ENCODE measurements at places on chromosomes 7 and 10.

- DNase-seq: no peak
These were observed 77.7 kb downstream of the WDFY4 start for GRCh38 chr10:48762064-48763042.

- DNase-seq: no peak
These were observed 46.2 kb downstream of the COL13A1 start for GRCh38 chr10:69847883-69848282.

DNA sequence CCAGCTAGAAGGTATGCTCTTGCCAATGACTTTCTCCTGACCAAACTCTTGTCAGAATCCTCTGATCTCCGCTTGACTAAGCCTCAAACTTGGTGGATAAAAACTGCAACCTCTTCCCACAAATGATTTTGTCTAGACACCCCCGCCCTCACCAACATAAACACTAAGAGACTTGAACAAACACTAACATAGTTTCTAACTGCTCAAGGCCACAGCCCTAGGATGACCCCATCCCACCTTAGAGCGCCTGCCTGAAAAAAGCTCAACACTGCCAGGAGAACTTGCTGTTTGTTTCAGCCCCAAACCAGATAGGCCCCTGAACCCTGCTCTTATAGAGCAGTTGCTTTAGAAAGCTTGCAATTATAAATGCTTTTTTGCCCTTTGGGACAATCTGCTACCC is 71.8 kb downstream of the LRRN3 start:
- DNase-seq: no peak

GRCh38 chr10:19491166-19491565 is 325.1 kb upstream of the PLXDC2 start:
- DNase-seq: no peak

DNA sequence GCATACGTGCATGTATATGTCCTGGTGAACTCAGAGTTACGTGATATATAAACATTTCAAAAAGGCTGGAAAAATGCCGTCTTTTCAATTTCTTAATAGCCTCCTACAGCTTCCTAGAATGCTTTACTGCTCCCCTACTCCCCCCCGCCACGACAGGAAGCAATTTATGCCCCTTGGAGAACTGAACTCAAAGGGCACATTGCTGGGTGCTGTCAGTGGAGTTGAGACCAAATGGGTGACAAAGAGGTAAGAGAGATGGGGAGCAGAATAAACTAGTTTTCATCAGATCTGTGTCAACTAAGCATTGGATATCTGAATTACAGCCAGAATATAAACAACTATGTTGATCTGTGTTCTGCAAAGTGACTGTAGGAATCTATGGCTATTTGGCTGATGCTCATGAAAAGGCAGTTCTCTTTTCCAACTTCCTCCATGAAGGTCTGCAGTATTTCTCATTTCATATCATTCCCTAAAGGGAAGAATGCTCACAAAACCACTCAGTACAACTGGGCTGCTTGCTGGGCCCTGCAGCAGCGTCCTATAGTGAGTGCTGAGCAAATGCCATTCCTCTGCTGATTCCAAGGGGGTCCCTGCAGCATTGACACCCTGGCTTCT is 171.3 kb upstream of the HPS1 start:
- no peak for DNase-seq

DNA sequence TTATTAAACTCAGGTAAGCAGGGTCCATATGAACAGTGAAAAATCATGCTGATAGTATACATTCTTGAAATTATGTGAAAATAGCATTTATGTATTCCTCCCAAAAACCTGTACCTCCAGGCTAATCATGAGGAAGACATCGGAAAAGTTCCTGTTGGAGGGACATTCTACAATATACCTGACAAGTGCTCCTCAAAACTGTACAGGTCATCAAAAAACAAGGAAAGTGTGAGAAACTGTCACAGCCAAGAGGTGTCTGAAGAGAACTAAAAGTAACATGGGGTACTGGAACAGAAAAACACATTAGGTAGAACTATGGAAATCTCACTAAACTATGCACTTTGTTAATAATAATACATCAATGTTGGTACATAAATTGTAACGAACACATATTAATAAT is 326.7 kb downstream of the CRPPA start:
- no peak for DNase-seq

DNA sequence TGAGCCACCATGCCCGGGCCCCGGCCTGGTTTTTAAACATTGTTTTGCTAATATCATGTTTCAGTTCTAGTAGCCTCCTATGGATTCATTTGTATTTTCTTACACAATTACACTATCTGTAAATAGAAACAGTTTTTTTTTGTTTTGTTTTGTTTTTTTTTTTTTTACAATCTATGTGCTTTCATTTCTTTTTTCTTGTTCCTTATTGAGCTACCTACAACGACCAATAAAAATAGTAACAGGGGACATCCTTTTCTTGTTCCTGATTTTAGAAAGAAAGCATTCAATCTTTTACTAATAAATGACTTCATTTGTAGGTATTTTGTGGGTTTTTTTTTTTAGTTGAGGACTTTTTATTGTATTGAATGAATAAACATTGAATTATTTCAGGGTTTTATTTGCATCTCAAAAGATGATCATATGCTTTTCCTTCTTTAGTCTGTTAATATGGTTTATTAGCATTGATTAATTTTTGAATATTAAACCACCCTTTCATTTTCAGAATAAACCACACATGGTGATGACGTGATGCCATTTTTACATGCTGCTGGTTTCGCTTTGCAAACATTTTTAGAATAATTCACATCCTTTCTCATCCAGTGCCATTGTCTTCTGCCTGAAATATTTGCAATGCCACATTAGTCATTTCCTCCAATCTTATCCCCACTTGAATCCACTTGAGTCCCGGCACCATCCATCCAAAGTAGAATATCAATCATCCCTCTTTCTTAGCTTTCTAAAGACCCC is 18.1 kb upstream of the AKR1E2 start:
- DNase-seq: no peak

DNA sequence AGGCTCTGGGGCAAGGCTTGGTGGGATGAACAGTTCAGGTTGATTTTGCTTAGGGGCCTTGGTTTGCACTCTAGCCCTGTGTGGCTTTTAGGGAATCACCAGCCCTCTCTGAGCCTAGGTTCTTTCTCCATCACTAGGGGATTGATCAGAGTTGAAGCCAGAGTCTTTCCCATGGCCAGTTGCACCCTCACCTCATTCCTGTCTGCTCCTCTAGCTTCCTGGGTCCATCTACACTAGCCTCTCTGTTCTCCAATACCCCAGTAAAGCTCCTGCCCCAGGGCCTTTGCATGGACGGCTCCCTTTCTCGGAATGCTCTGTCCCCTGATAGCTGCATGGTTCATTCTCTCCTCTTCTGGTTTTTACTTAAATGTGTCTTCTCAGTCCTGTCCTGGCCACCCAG is 40.4 kb downstream of the SORCS3 start:
- DNase-seq: no peak

DNA sequence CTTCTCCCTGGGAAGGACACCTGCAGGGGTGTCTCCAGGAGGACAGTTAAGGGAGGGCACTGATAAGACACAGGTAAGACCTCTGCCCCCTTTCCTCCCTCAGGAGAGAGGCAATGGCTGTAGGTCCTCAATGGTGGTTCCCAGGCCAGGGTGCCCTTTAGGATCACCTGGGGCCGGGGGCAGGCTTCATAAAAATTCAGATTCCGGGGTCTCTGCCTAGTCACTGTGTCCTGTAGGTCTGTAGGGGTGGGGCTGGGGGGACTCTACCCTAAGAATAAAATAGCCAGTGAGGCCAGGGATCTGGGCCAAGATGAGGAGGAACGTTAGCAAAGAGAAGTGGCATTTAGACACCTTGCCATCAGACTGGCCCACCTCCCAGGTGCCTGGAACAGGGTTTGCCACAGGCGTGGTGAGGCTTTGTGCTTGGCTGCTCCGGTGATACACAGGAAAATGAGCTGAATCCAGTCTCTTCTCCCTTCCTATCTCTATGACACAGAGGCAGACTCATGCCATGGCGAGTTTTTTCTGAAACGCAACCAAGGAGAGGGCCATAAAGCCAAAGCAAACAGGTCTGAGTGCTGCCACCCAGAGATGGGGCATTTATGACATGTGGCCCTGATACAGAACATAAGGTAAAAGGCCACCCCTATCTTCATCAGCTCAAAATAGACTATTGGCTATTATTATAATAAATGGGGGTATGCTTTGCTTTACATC is 52.6 kb downstream of the SH3PXD2A start:
- DNase-seq: no peak

GRCh38 chr7:157495594-157495993 is 158.8 kb downstream of the DNAJB6 start:
- DNase-seq: no peak

- no peak for DNase-seq
These were observed 51.1 kb downstream of the CPEB3 start for GRCh38 chr10:92239600-92240288.

DNA sequence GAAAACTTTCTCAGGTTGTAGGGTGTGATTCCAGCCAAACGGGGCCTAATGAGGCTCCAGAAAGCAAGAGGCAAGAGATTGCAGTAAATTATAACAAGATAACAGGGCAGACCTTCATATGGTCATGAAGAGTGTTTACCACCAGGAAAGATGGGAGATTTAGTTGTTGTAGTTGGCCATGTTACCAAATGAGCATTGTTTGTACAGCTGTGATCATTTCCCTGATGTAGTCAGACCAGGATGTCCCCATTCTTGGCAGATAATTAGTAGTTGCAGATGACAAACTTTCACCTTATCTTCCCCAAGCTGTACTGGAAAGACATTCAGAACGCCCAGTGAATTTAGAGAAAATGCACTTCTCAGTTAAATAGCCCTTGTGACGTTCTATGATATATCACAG is 630.8 kb downstream of the ANKRD7 start:
- peak; percentile 26 for DNase-seq

Data from NCI-H345 (cell line).